NCI-H748 treated with DMSO at 0.1 percent for 48 hours (cell line): ENCODE measurements at places on chromosomes 7 and 10.

DNA sequence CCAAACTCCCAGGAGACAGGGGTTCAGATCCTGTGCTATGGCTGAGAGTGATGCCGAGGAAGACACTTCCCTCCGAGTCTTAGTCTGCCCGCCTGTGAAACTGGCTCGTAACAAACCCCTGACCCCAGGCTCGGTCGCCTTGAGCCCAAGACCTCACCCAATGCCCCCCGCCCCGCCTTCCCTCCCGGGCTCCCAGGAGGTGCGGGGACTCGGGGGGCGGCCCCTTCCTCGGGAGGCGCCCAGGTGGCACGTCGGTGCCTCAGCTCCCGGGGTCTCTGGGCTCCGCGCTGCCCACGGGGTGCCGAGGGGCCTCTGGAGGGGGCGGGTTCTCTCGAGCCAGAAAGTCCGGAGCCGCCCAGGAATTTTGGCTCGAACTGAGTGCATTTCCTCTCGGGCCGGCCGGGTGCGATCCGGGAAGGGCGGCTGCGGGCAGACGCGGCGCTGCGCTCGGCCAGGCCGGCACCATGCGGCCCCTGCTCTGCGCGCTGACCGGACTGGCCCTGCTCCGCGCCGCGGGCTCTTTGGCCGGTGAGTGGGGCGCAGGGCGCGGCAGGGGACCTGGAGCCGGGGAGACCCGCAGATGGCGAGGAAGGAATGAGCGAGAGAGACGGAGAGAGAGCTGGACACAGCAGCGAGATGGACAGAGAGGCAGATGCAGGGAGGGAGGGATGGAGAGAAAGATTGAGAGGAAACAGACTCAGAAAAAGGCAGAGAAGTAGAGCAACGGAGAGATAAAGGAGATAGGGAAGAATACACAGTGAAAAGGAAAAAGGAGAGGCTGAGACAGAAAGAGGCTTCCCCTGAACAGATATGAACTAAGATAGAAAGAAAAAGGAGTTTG lies at the start of gene PLAC9:
PLAC9 (plus strand) TSS at position 432 of the 841 bp plus-strand sequence; CDS start at position 465, 33 bp downstream.
- DNase-seq, result no peak

GRCh38 chr7:94183289-94183749 lies 179.2 kb upstream of the BET1 start:
- no peak for DNase-seq

- no peak for DNase-seq
These were observed 115.0 kb downstream of the DGKB start for GRCh38 chr7:14787551-14787950.

GRCh38 chr7:50650057-50650664 lies 85.0 kb upstream of the DDC start:
- DNase-seq, result no peak

- DNase-seq, result no peak
These were observed 179.3 kb downstream of the WNT2 start for GRCh38 chr7:117143580-117143979.

- DNase-seq, result no peak
These were observed 33.9 kb downstream of the RCC1L start for GRCh38 chr7:75039709-75040108.

GRCh38 chr10:49710966-49711365 lies 31.5 kb downstream of the C10orf53 start:
- no peak for DNase-seq

GRCh38 chr10:2081501-2081900 lies 344.2 kb upstream of the ADARB2 start:
- DNase-seq, result no peak

GRCh38 chr7:15252181-15252580 lies 309.6 kb downstream of the AGMO start:
- no peak for DNase-seq

GRCh38 chr10:65968437-65968836 lies 957.4 kb upstream of the LRRTM3 start:
- no peak for DNase-seq

- no peak for DNase-seq
These were observed 663.6 kb downstream of the GRM8 start for GRCh38 chr7:126589068-126589684.

- no peak for DNase-seq
These were observed 47.3 kb downstream of the NKX6-2 start for GRCh38 chr10:132738454-132739224.

- DNase-seq, result no peak
These were observed 154.1 kb downstream of the LHFPL3 start for GRCh38 chr7:104482362-104483037.

DNA sequence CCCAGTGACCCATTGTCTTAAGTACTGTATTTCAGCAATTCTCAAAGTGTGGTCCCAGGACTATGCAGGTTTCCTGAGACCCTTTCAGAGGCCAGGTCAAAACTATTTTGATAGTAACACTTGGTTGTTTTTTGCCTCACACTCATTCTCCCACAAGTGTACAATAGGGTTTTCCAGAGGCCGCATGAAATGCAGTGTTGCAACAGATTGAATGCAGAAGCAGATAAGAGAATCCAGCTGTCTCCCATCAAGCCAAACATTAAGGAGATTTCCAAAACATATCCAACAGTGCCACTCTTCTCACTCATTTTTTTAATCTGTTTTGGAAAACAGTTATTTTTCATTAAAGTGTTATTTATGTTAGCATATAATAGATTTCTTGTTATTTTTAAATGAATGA lies 20.0 kb downstream of the VKORC1L1 start:
- DNase-seq, result no peak

DNA sequence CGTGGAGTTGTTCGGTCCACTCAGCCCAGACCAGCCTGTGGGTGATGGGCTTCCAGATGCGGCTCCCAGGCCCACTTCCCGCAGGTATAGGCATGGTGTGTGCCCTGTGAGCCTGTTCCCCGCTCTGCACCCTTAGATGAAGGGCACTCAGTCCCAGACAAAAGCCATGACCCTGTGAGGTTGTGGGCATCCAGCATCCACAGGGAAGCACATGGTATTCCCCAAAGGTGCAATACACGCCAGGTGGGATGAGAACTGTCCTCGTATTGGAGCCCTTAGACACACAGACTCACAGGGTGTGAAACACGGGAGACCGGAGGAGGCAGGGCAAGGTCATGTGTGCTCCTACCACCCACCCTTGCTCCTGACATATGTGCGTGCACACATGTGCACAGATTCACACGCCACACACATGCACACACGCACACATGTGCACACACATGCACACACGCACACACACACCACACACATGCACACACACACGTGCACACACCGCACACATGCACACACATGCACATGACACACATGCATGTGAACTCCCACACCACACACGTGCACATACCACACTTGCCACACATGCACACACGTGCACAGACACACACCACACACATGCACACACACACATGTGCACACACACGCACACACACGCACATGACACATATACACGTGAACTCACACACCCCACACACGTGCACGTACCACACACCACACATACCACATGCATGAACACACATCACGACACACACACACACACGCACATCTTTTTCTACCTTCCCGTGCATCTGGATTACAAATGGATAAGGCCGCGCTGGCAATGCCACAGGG lies 319.4 kb downstream of the WDR37 start:
- DNase-seq, result no peak

DNA sequence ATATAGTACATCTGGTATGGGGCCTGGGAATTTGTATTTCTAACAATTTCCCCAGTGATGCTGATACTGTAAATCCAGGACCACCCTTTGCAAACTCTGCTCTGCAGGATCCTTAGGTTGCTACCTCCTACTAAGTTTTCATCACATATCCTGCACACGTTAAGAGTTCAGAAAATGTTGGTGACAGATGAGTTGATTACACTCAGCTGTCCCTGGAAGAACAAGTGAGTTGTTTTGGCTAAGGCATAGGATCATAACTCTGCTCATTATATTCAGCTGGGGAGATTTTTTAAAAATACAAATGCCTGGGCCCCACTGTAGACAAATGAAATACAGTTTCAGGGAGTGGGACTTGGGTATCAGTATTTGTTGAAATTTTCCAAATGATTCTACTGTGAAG lies 274.6 kb upstream of the HABP2 start:
- no peak for DNase-seq

DNA sequence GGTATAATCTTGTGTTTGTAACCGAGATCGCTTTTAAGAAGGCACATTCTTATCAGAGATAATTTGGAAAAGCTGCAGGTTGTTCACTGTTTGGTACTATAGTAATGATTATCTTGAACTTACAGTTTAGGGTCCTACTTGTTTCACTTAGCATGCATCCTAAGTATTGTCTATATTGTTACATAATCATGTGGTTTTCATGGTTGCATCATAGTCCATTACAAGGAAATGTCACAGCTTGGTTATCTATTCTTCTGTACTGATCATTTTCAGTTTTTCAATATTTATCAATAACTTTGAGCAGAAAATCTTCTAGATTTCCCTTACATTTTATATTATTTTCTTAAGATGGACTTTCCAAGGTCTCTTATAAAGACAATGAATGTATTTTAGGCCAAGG lies 116.3 kb downstream of the PLPP4 start:
- DNase-seq, result no peak

DNA sequence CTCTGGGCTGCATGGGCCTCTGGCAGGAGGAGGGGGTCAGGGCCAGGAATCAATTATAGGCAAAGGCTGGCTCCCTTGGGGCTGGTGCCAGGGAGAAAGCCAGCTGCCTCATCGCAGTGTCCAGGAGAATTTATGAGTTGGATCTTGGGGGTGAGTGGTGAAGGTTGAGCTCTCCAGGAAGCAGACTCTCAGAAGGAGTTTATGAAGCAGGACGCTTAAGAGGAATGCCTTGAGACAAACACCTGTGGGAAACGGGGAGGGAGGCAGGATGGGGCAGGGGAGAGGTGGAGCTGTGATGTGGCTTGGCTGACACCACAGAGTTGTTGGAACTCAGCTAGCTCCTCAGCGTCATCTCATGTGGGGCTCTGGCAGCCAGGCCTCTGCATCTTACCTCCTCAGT lies 428.5 kb downstream of the RPS24 start:
- no peak for DNase-seq

- no peak for DNase-seq
These were observed 2.5 kb downstream of the HMX2 start for GRCh38 chr10:123150271-123150985.

DNA sequence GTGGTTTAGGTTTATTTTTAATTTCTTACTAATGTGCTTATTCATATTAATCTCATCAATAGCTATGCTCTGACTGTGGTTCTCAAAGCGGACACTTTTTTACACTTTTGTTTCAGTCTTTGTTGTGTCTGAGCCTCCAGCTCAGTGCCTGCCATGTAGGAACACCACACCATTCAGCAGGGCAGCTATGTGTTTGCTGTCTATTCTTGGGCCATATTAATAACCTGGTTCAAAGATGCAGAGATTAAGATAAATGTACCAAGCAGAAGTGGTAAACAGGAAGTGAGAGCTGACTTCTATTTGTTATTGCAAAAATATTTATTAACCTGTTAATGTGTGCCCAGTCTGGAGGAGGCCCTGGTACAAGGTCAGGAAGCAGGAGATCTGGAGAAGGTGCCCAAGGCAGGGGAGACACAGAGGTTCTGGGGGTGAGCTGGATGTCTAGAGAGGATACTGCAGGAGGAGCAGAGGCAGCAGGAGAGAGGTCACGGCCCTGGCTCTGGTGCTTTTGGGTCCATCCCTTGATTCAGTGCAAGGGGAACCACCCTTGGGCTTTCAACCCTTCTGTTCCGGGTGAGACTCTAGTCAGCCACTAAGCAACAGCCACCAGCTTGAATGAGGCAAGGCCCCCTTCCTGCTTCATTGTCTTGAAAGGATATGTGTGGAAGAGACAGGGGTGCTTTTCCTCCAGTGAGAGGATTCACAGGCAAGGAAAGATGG lies 1.9 kb downstream of the TBXAS1 start:
- no peak for DNase-seq

- DNase-seq, result no peak
These were observed 55.4 kb downstream of the ZRANB1 start for GRCh38 chr10:124997306-124997705.

DNA sequence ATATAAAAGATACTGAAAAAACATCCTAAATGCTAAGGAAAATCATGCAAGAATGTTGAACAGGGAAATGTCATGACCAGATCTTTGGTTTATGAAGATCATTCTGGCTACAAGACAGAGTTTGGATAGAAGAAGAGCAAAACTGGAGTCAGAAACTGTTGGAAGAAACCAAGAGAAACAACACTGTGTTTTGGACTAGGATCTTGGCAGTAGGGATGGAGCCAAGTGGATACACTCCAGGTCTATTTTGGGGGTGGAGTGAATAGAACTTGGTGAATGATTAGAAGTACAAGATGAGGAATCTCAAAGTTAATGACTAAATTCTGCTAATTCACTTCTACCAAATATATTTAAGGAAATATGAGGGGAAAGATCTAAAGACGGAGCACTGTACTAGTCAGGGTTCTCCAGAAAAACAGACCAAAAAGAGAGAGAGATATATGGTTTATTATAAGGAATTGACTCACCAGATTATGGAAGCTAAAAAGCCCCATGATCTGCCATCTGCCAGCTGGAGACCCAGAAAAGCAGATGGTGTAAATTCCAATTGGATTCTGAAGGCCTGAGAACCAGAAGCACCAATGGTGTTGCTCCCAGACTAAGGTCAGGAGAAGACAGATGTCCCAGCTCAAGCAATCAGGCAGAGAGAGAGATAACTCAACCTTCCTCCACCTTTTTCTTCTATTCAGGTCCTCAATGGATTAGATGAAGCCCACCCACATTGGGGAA lies 254.9 kb downstream of the TRIL start:
- no peak for DNase-seq

DNA sequence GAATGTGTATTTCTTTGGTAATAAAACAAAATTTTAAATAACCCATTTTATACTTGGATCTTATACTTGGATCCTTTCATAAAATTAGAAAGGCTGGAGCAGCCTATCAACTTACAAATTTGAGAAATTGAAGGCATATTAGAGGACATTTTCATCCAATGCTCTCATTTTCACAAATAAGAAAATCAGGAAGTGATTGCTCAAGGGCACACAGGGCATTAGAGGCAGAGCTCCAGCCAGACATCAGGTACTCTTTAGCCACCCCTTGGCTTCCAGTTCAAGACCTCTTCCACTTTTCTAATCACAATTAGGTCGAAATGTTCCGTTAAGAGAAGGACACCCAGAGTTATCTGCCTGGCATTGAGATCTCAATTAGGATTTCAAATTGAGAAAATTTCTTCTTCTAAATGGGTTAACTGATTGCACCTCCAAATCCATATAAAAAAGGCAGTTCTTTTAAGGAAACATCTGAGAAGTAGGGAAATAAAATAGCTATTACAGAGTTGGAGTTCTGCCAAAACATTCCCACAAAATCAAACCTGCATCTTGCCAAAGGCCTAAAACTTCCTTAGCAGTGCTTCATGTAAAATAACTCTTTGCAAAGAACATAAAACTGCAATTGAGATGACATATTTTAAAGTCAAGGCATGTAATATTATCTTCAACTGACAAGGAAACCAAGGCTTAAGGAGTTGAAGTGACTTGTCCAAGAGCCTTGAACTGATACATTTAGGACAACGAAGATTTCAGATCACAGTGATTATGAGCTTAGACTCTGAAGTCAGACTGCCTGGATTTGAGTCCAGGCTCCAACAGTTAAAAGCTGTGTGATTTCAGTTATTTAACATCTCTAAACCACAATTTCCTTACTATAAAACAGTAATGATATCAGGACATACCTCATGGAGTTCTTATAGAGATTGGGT lies 2.4 kb downstream of the ACTA2 start:
- no peak for DNase-seq
